ENCODE measurements at places on chromosomes 12 and 14. TPM values are rescaled to one million over a fixed set of nuclear protein-coding genes. Genes with fewer than 3 reads are reported as not detected.

DNA sequence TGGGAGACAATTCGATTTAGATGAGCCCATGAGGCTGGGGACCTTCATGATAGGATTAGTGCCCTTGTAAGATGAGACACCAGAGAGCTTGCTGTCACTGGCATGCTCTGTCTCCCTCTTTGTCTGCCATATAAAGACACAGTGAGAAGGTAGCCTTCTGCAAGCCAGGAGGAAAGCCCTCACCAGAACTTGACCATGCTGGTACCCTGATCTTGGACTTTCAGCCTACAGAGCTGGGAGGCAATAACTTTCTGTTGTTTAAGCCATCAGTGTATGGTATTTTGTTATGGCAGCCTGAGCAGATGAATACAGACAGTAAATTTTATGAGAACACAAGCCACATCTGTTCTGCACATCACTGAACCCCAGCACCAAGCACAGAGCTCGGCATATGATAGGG lies 38.1 kb upstream of the RASSF3 start:
- no peak for DNase-seq

GRCh38 chr12:98572010-98572409 lies 21.5 kb upstream of the SLC25A3 start:
- DNase-seq = no peak

DNA sequence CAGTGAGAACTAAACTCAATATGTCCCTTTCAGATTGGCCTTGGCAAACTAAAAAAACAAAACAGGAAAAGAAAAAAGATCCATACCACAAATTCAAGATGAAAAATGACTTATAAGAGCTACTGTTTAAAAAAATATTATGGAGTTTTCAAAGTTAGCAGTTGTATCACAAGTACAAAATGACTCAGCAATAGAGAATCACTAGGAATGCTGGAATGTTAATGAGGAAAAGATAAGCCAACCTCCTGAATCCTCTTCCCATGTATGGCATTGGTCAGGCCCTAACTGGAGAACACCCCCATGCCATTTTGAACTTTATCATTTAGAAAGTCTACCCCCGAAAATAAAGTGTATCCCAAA lies 62.2 kb downstream of the PPP1R36 start:
- DNase-seq = no peak

GRCh38 chr14:57060276-57060955 lies 208.3 kb downstream of the EXOC5 start:
- no peak for DNase-seq

OR11H7 gene
- total RNA-seq = not detected

Data from T-cell (primary cell).